ENCODE measurements at places on chromosomes 5 and 9. TPM values are rescaled to one million over a fixed set of nuclear protein-coding genes. Genes with fewer than 3 reads are reported as not detected.

- H3K4me1 ChIP-seq, result no peaks in the 10 kb centered on the region
- no peaks in the 10 kb centered on the region for H3K36me3 ChIP-seq
These were observed 36.8 kb downstream of the SLC44A1 start for GRCh38 chr9:105281272-105281671.

- H3K36me3 ChIP-seq, result peaks cover 30% of the 10 kb centered on the region
- H3K27ac ChIP-seq, result no peak overlapping the region
- H3K4me1 ChIP-seq, result no peaks in the 10 kb centered on the region
- H3K27me3 ChIP-seq, result no peaks in the 10 kb centered on the region
These were observed 61.3 kb upstream of the LRRTM2 start for GRCh38 chr5:138936225-138936967.

- H3K36me3 ChIP-seq, result no peaks in the 10 kb centered on the region
- H3K4me1 ChIP-seq, result no peaks in the 10 kb centered on the region
- no peak overlapping the region for H3K27ac ChIP-seq
- H3K4me3 ChIP-seq, result no peak overlapping the region
- H3K27me3 ChIP-seq, result no peaks in the 10 kb centered on the region
These were observed 229.5 kb upstream of the NMUR2 start for GRCh38 chr5:152634586-152634985.

GRCh38 chr5:52356311-52356918 is 431.3 kb upstream of the ITGA1 start:
- no peak overlapping the region for H3K27ac ChIP-seq
- H3K4me1 ChIP-seq, result no peaks in the 10 kb centered on the region
- no peak overlapping the region for H3K4me3 ChIP-seq
- no peaks in the 10 kb centered on the region for H3K27me3 ChIP-seq
- DNase-seq, result no peak

GRCh38 chr9:20898885-20899554 is 132.4 kb downstream of the HACD4 start:
- no peaks in the 10 kb centered on the region for H3K36me3 ChIP-seq
- no peaks in the 10 kb centered on the region for H3K27me3 ChIP-seq
- no peak overlapping the region for H3K4me3 ChIP-seq
- no peaks in the 10 kb centered on the region for H3K4me1 ChIP-seq

- H3K4me1 ChIP-seq, result peaks cover 11% of the 10 kb centered on the region
- H3K27me3 ChIP-seq, result peaks cover 9% of the 10 kb centered on the region
- no peak overlapping the region for H3K27ac ChIP-seq
- no peaks in the 10 kb centered on the region for H3K36me3 ChIP-seq
- no peak overlapping the region for H3K4me3 ChIP-seq
These were observed 825 bp downstream of the LRRC14B start for GRCh38 chr5:191949-192690.

GRCh38 chr9:38339087-38339486 is 53.4 kb upstream of the ALDH1B1 start:
- H3K36me3 ChIP-seq, result no peaks in the 10 kb centered on the region
- peaks cover 57% of the 10 kb centered on the region for H3K27me3 ChIP-seq

- H3K27ac ChIP-seq, result no peak overlapping the region
- H3K4me1 ChIP-seq, result no peaks in the 10 kb centered on the region
- no peak overlapping the region for H3K4me3 ChIP-seq
- H3K27me3 ChIP-seq, result peaks cover 3% of the 10 kb centered on the region
- H3K36me3 ChIP-seq, result no peaks in the 10 kb centered on the region
- DNase-seq, result no peak
These were observed 31.9 kb upstream of the PCSK5 start for GRCh38 chr9:75858497-75859092.

DNA sequence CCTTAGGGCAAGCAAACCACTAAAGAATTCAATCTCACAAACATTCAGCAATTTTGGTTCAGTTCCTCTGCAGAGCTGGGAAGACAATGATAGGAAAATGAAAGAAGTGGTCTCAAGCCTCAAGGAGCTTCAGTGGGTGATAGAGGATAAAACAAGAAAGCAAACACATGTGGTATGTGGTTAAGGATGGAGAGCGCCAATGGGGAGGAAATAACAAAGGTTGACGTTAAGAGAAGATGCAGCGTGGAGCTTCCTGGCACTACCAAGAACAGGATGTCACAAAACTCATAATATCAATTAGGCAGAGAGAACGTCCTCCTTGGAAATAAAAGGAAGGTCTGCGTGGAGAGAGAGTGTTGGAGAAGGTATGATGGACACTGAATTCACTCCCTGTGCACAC is 411.4 kb upstream of the DAP start:
- H3K36me3 ChIP-seq, result no peaks in the 10 kb centered on the region
- H3K27me3 ChIP-seq, result no peaks in the 10 kb centered on the region
- H3K4me3 ChIP-seq, result no peak overlapping the region
- DNase-seq, result no peak

GRCh38 chr5:152689250-152689711 is 284.2 kb upstream of the NMUR2 start:
- no peaks in the 10 kb centered on the region for H3K36me3 ChIP-seq
- DNase-seq, result peak; percentile 6
- peaks cover 10% of the 10 kb centered on the region for H3K4me1 ChIP-seq
- no peak overlapping the region for H3K4me3 ChIP-seq

DNA sequence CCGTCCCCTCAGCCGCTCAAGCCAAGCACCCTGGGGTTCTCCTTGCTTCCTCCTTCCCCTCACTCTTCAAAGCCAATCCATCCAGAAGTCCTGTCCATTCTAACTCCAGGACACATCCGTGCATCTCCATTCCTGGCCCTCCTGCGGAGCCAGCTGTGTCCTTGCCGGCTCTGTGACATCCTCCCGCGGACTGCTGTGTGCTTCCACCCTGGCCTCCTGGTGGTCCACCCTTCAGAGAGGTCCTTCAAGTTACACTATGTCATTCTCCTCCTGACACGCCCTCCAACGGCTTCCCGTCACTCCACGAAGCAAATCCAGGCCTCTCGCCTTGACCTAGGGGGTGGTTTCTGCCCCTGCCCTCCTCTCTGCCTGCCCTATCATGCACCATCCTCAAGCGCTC is 13.0 kb upstream of the SCGB3A1 start:
- no peak overlapping the region for H3K4me3 ChIP-seq
- no peak overlapping the region for H3K27ac ChIP-seq
- no peaks in the 10 kb centered on the region for H3K36me3 ChIP-seq
- DNase-seq, result no peak
- H3K4me1 ChIP-seq, result no peaks in the 10 kb centered on the region

DNA sequence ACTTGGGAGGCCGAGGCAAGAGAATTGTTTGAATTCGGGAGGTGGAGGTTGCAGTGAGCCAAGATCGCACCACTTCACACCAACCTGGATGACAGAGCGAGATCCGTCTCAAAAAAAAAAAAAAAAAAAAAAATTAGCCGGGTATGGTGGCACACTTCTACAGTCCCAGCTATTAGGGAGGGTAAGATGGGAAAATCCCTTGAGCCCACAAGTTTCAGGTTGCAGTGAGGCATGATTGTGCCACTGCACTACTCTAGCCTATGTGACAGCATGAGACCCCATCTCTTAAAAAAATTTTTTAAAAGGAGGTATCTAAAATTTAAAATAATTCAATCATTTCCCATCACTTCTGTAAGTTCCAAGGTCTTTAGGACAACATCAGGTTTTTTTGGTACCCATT is 26.0 kb downstream of the PSIP1 start:
- H3K36me3 ChIP-seq, result peaks cover 8% of the 10 kb centered on the region
- peaks cover 3% of the 10 kb centered on the region for H3K4me1 ChIP-seq
- H3K4me3 ChIP-seq, result no peak overlapping the region

The DDX46 gene
- 46.2 TPM for total RNA-seq

The CDHR2 gene
- total RNA-seq, result 0.50 TPM

The BRINP1 gene
- total RNA-seq, result 2.7 TPM

The HSPB3 gene
- total RNA-seq, result not detected

The GOLM1 gene
- total RNA-seq, result 121 TPM

The KIF24 gene
- 0.86 TPM for total RNA-seq

The OR1Q1 gene
- not detected for total RNA-seq

The BAAT gene
- total RNA-seq, result 8.9 TPM

The INSL6 gene
- not detected for total RNA-seq

The LIX1 gene
- 0.59 TPM for total RNA-seq

The ANXA2R gene
- 0.77 TPM for total RNA-seq
